ENCODE measurements at places on chromosomes 7 and 10.

DNA sequence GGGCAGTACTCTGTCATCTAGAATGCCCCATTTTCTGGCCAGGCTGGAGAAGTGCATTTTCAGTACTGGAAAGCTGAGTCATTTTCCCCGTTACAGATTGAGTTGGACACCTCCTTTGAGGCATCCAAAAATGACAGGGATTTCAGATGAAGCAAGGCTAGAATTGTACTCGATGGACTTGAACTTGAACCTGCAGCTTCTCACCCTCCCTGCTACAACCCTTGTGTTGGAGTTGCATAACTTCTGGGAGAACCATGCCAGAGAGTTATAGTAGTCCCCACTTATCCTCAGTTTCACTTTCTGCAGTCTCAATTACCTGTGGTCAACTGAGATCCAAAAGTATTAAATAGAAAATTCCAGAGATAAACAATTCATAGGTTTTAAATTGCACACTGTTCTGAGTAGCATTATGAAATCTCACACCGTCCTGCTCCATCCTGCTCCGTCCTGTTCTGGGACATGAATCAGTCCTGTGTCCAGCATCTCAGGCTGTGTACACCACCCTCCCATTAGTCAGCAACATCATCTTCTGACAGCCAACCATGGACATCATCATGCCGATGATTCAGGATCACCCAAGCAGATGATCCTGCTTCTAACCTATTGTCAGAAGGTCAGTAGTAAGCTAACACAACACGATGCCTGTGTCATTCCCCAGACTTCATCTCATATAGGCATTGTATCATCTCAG is 363.7 kb downstream of the DPP6 start:
- no peak for DNase-seq

DNA sequence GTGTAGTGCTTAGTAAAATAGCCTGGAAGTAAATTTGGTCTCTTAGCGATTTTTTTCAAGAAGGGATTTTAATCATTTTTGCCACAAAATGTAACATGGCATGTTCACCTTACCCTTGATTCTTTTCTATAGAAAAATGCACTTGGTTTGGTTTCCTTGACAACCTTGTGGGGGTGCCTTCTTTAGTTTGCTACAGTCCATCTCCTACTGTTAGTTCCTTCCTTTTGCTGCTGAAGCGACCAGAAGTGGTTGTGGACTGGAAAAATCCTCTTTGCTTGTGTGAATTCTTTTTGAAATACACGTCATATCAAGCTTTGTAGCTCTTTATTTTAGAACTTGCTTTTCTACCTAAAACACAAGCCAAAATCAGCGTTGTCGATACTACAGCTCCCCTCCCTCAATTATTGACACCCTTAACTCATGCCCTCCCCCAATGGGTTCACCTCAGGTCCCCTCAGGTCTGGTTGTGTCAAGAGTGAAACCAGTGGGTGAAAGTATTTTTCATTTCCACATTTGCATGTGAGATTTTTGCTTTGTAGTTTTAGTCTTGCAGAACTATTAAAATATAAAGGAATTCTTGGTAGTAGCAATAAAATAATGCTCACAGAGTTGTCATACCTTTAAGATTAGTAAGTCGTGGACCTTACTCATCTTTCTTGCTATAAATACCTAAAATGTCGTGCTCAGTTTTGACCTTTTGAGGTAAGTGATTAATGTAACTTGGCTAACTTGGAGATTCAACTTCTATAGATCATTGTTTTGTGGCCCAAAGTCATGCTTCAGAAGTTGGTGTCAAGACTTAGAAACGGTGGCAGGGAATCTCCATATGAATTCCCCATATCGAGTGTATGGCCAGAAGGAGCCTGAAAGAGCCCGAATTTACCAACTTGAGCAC is 1.5 kb downstream of the ACTR3B start:
- no peak for DNase-seq

DNA sequence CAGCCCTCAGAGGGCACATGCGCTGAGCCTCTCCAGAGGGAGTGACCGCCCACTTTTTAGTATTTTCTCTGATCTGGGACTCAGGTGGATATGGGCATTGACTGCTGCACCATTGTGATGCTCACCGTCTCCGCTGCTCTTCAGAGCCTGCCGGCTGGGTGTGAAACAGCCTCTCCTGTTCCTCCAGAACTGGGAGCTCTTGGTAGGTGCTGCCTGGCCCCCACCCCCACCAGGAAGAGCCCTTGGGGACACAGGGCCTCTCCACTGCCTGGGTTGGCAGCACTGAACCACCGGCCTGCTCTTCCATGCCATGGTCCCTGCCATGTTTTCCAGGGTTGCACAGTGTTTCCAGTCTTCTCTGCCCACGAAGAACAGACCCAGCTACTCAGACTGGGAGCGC is 36.3 kb downstream of the ARHGAP22 start:
- peak; percentile 66 for DNase-seq

DNA sequence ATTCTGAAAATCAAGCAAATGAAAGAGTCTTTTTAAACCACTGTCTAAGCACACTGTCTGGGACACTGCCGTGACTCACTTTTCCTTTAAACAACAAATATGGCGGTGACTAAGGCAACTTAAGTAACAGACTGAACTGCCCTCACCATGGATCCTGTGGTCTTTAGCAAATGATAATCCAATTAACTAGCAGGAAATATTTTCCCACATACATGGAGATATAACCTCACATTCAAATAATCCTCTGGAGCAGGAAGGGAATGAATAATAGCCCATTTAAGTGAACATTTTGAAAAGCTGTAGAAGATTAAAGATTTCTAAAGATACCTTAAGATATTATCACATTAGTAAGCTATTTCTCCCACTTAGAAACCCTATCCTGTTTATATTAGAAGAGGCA is 40.3 kb upstream of the LRRC17 start:
- no peak for DNase-seq

DNA sequence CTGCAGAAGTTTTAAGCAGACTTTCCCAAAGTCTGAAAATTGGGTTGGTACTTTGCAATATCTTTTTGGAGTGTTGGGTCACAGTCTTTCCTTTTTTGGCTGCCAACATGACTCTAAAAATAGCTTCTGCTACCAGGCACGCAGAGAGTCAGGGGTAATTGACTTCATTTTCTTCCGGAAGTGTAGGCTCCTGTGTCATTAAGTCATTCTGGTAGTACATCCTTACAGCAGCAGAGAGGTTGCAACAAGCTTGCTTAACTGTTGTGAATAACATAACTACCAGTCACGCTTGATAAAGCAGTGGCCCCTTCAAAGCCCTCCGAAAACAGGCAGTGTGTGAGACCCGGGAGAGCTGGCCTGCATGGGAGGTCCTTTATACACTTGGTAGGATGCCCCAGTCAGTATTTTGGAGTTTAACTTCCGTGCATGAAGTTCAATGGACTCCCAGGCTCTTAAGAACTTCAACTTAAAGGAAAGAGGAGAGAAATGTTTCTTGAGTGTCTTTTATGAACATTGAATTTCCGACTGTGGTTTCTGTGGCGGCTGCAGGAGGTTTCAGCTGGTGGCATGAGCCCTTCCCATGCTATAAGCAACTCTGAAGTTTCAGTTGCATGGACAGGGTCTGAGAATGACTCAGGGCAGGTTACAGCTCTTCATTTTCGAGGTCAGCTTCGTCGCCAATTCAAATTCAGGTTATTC is 310.7 kb downstream of the GALNT17 start:
- DNase-seq, result no peak

DNA sequence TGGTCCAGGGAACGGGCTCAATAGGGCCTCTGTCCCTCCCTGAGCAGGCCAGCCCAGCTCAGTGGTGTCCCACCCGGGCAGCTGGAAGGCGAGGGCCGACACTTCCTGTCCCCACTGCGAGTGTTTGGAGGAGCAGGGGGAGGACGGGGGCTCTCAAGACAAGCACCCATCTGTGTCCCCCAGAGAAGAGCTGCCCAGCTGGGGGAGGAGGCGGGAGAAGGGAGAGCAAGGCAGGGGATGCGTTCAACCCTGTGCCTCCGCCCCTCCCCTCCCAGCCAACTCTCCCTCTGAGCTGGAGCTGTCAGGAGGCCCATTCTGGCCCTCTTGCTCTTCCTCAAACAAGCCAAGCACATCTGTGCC is 35.7 kb downstream of the ZCCHC24 start:
- no peak for DNase-seq

GRCh38 chr7:115300231-115300870 is 378.5 kb downstream of the MDFIC start:
- no peak for DNase-seq

All from coronary artery (tissue), 2 donors.